ENCODE measurements at places on chromosomes 1 and 21. TPM values are rescaled to one million over a fixed set of nuclear protein-coding genes. Genes with fewer than 3 reads are reported as not detected.

GRCh38 chr1:91653183-91653582 is 152.5 kb downstream of the CDC7 start:
- no peak for DNase-seq

DNA sequence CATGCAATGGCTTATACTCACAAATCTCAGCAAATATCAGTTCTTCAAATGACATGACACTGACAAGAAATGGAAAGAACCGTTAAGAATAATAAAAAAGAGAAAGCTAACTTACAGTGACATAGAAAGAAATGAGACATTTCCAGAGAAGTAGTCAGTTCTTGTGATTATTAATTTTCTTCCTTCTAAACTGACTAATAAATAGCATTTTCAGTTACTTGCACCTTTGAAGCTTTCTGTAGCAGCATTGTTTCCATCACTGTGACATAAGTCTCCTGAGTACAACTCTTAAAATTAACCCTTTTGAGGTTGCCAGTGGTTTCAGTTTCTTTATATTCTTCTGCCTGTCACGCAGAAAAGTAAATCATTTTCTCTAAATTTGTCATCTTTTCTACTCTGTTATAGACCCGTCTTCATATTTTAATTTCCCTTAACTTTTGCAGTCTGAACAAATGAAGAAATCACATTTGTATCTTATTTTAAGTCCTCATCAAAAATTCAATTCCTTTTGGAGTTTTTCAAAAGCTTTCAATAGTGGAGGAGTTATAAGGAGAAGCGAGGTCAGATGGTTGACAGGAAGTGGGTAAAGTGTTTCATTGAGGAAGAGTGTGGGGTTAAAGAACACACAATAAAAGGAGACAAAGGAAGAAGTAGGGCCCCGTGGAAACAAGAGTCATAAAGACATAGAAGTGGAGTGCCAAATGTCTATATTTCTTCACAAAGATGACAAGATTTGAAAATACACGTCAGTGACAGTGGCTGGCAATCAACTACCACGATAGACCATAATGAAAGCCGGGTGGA is 57.9 kb upstream of the S1PR1 start:
- DNase-seq: no peak

GRCh38 chr1:172266528-172267174 is 153.8 kb upstream of the C1orf105 start:
- DNase-seq: peak; percentile 79

The FAM167B gene
- total RNA-seq: 1.3 TPM

DNA sequence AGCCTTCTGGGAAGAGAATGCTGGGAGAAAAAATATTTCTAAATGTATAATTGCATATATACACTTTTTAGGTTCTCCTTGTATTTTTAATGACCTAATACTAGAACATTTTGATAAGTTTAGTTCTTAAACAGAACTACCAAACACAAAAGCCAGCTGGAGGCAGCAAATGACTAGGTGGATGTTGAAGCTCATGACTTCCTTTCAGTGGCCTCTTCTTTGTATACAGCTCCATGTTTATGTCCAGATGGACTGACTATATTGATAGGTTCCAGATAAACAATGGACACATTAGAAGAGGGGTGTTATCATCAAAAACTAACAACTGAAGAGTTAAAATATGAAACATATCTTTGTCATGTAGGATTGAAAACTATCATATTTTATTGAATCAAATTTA is 52.5 kb downstream of the LRRC8D start:
- no peak for DNase-seq

DNA sequence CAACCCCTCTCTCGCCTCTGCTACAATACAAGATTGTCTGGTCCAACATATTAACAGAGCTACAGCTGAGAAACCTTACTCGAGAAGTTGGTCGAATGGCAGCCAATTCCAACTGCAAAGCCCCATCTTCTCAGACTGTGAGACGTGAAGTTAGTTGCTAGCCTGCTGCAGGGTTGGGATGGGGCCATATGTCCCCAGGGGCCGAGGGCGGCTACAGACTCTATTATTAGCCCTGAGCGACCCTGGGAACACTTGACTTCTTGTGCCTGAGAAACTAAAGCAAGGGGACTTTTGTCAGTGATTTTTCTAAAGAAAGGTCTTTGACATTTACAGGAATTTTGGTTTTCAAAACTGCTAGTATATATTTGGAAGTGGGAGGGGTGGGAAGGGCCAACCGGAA is 13.7 kb downstream of the NCF2 start:
- DNase-seq: no peak

DNA sequence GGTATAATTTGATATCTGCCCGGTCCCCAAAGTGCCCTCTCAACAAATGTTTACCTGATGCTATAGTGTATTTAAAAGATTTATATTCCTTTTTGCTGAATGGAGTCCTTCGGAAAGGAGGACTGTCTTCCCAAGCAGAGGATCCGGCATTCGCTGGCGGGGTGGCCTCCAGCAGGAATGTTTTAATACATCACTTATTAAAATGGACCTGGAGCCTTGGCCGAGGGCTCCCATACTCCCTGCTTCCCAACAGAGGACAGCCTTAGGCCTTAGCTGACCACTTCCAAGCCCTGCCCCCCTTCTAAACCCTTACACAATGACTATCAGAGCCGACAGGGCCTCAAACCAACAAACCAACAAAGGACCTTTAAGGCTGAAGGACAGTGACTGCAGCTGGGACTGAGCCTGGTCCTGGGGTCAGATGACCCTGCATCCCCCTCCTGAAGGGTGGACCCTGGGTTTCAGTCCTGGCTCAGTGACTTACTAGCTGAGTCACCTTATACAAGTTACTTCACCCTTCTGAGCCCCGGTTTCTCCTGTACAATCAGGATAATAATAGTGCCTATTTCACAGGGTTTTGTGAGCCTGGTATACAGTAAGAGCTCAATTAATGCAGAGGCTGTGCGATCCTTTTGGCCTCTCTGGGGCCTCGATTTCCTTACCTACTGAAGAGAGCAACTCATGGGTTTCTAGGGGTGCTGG is 5.6 kb downstream of the CAMK2N1 start:
- DNase-seq: no peak

GRCh38 chr1:40422630-40423263 is 27.5 kb upstream of the ZFP69B start:
- no peak for DNase-seq

GRCh38 chr21:25375675-25376074 is 231.6 kb downstream of the MRPL39 start:
- DNase-seq: no peak

DNA sequence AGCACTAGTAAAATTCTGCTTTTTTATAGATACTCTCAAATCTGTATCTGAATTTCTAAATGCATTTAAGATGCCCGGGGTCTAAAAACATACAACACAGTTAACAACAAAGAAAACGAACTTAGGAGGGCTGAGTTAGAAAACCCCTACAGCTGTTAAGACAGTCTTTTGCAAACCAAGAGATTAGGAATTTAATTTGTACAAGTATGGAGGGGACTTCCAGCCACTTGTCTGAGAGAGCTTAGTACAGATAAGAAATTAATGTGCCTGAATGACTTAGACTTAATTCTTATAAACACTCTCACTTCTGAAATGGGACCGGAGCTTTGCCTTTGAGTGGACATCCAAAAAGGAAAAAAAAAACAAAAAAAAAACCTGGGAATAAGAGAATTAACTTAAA is 61.6 kb downstream of the SMYD3 start:
- no peak for DNase-seq

DNA sequence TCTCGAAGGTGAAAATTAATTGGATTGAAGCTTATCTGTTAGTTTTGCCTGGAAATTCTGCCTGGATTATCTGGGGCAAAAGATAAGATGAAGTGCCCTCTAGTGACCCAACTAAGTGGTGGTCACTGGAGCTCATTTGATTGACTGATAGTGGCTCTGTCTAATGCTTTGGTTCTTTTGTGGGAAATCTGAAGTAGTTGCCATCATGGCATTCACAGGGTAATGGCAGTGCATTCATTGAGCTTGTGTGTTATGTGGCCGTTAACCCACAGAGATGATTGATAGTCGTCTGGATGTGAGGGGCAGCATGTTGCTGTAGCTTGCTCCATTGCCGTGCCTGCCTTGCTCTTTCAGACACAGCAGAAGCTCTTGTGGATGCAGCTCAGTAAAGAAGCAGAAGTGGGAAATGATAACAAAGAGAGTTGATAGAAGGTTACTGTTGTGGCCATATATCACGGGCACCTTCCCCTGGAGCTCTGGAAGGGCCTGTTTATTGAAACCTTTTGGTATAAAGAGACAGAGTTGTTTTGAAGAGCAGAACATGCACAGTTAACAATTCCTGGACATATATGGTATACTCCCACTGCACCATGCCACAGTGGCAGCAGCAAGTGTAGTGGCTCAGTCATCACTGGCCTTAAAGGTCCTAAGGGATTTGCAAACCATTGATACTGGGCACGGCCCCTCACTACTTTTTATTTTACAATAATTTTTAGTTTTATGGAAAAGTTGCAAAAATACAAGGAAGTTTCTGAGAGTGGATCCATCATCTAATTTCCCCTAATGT is 42.0 kb downstream of the CXADR start:
- DNase-seq: peak; percentile 20

- DNase-seq: no peak
Measured at GRCh38 chr1:201889090-201889968, 631 bp downstream of the SHISA4 start.

The FAAH gene
- total RNA-seq: 5.0 TPM

The PDPN gene
- total RNA-seq: 0.47 TPM

DNA sequence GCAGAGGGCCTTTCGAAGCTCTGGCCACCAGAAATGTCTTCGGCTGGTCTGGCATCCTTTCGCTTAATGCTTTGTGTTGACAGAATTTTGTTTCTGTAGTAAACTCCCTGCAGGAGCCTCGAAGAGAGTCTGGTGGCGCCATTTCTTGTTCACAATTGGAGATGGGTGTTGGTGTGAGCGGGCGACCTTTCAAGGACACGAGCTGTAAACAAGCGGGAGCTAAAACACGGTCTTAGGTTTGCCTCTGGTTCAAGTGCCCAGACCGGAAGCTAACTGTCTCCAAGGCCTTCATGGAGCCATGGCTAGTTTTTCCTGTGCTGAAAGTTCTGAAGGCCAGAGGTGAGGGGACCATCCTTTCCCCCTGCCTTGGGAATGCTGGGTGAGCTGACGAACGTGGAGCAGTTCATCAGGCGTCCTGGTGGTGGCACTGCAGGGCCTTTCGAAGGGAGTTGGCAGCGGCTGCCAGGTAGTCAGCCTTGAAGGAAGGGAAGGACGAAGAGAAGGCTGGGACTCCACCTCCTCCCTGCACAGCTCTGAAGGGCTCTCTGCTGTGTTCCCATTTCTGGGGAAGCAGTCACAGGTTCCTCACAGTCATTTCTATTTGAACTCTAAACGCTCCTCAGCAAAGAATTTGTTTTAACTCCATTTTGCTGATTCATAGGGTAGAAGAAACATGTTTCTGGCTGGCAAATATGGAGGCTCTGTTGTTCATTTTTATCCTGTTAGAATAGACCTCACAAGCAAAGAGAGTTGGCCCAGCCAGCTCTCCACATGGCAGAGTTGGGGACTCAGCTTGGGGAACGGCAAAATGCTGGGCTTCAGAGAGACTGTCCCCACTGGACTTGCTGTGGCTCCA is 35.2 kb downstream of the URB2 start:
- DNase-seq: peak; percentile 84
